ENCODE measurements at places on chromosomes 7 and 10.

- no peak for DNase-seq
Observed at GRCh38 chr10:106931159-106931852, 233.2 kb downstream of the SORCS1 start.

DNA sequence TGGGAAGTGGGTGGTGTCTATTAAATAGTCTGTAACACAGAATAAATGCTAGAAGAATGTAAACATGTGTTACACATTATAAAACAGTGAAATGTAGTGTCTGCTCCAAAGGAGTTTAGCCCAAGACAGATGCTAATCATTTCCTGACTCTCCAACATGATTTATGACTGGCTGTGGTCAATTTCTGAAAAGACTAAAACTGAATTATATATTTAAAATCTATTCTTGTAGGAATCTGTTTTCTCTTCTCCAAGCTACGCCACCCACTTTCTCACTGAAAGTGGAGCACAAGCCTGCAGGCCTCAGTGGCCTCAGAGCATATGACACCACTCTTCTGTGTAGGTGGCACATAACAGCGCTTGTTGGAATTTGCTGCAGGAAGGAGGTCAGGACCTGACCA lies 44.4 kb downstream of the CTTNBP2 start:
- no peak for DNase-seq

DNA sequence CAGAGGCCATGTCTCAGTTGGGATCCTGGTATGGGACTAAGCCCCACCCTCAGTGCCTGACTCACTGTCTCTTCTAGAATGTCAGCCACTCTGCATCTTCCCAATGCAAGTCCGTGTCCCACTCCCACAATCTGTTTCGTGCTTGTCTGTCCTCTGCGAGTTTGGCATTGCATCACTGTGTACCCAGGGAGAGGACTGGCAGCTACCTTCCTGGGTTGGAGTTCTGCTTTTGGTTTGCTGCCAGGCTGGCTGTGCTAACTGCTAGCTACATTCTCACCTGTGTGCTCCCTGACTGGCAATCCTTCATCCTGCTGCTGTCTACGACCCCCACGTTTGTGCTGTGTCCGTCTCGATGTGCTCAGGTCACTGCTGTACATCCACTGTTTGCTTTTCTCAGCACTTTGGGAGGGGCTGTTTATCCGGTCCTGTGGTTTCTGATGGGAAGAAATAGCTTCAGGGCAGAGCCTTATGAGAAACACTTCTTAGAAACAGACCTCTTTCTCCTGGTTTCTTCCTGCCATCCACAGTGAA lies 56.0 kb upstream of the GLI3 start:
- DNase-seq = no peak

DNA sequence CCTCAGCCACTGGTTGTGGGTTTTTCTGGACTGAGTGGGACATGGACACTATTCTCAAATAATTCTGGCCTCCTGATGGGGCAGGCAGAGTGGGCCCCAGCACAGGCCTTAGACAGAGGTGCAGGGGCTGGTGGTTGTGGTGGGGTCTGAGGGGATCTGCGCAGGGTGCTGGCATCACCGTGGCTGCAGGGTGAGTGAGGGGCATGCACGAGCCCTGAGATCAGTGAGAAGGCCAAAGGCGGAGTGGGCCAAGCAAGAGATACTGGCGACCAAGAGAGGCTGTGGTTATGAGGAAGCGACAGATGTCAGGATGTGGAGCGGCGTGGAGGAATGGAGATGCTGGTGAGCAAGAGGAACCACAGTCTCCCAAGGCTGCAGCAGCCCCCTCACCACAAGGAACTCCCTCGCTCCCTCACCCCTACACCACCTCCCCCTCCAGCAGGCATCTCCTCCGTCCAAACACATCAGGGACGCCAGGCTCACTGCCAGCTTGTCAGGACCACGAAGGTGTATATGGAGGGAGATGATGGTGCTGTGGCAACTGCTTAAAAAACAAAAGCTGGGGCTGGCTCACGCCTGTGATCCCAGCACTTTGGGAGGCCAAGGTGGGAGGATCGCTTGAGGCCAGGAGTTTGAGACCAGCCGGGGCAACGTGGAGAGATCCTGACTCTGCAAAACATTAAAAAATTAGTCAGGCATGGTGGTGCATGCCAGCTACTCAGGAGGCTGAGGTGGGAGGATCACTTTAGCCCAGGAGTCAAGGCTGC lies 9.6 kb downstream of the PRF1 start:
- DNase-seq = no peak

DNA sequence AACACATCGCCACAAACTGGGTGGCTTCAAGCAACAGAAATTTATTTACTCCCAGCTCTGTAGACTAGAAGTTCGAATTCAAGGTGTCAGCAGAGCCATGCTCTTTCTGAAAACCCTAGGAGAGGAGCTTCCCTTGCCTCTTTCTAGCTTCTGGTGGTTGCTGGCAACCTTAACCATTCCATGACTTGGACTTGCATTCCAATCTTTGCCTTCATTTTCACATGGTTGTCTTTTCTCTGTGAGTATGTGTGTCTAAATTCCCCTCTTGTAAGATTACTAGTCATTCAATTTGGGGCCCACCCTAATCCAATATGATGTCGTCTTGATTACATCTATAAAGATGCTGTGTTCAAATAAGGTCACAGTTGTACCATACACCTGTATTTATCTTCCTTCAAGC lies 65.9 kb upstream of the PRKG1 start:
- no peak for DNase-seq

GRCh38 chr7:105932835-105933477 lies 30.1 kb upstream of the CDHR3 start:
- peak; percentile 94 for DNase-seq

GRCh38 chr7:133887459-133887858 lies 239.7 kb upstream of the LRGUK start:
- no peak for DNase-seq

GRCh38 chr10:543131-543530 lies 146.3 kb downstream of the DIP2C start:
- no peak for DNase-seq

GRCh38 chr7:81155654-81156373 lies 237.0 kb upstream of the SEMA3C start:
- DNase-seq = no peak

- no peak for DNase-seq
Observed at GRCh38 chr10:88557658-88558057, 25.5 kb downstream of the RNLS start.

DNA sequence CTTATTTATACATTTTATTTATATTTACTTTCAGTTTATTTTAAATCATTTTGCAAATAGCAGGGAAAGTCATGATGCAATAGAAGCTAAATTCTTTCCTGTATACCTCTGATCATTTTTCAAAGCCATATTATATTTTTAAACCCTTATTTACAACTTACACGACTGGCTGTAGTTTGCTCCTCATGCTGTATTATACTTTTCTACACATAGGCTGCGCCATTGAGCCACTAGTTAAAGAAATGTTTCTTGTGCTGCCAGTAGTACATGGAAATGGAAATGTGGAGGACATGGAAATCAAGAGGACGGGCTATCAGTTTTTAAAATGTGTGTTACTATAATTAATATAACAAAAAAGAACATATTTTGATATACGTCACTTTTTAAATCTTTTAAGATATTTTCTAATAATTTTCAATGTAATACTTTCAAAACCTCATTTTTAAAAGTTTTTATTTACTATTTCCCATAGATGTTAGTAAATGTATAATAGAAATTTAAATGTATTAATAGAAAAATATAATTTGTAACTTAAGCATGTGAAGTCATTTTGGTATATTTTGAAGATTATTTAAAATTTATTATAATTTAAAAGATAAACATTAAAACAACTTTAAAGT lies 118.5 kb downstream of the VTI1A start:
- DNase-seq = peak; percentile 4

GRCh38 chr10:125520968-125521367 lies 162.0 kb downstream of the TEX36 start:
- no peak for DNase-seq

- DNase-seq = no peak
Observed at GRCh38 chr7:57789130-57789529, 339.2 kb downstream of the ZNF716 start.

DNA sequence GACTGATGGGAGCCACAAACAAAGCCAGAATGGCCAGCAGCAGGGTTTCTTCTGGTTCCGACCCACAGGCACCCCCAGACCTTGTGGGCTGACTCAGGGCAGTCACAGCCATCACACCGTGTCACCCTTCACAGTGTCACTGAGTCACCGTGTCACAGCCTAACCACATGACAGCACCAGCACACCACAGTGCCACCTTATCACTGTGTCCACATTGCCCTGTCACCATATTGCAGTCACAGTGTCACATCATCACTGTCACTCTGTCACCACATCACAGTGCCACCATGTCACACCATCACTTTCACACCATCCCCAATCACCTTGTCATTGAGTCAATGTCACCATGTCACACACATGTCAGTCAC lies 77.0 kb downstream of the OAT start:
- DNase-seq = no peak

- no peak for DNase-seq
Observed at GRCh38 chr7:30286749-30287148, 2.4 kb downstream of the ZNRF2 start.

- DNase-seq = no peak
Observed at GRCh38 chr10:32373496-32373895, 26.5 kb upstream of the EPC1 start.

Data from DMS79 (cell line).